GM04503 (cell line): ENCODE measurements at places on chromosomes 12 and 14.

- no peak for DNase-seq
Observed at GRCh38 chr12:58309806-58310205, 368.4 kb downstream of the ATP23 start.

DNA sequence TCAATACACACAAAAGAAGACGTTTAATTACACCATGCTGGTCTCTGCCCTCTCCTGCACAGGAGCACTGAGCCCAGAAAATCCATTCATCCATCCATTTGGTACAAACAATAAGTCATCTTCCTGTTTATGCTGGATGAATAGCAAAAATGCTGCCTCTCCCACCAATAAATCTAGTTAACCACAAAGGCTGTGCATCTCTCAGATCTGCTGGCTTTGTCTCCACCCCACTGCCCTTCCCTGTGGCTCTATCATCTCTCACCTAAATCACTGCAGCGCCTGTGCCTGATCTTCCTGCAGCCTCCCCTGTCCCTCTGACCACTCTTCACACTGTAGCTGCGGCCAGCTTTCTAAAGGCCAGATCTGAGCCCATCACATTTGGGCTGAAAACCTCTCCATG is 72.9 kb upstream of the DDX11 start:
- peak; percentile 55 for DNase-seq

DNA sequence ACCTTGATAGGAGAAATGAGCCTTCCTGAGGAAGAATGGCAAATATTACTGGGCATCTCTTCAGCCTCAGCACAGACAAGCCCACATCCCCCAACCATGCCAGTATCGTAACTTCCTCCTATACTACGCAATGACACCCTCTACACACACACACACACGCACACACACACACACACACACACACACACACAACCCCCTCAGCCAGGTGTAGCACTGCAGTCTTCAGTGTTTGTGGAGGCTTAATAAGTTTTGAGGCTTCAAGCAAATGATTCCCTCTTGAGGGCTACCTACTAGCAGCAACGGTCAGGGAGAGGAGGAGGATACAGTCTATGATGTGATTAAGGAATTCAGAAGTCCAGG is 1.6 kb downstream of the DGKA start:
- no peak for DNase-seq

GRCh38 chr14:64705381-64706118 is 1.3 kb downstream of the PLEKHG3 start:
- no peak for DNase-seq

DNA sequence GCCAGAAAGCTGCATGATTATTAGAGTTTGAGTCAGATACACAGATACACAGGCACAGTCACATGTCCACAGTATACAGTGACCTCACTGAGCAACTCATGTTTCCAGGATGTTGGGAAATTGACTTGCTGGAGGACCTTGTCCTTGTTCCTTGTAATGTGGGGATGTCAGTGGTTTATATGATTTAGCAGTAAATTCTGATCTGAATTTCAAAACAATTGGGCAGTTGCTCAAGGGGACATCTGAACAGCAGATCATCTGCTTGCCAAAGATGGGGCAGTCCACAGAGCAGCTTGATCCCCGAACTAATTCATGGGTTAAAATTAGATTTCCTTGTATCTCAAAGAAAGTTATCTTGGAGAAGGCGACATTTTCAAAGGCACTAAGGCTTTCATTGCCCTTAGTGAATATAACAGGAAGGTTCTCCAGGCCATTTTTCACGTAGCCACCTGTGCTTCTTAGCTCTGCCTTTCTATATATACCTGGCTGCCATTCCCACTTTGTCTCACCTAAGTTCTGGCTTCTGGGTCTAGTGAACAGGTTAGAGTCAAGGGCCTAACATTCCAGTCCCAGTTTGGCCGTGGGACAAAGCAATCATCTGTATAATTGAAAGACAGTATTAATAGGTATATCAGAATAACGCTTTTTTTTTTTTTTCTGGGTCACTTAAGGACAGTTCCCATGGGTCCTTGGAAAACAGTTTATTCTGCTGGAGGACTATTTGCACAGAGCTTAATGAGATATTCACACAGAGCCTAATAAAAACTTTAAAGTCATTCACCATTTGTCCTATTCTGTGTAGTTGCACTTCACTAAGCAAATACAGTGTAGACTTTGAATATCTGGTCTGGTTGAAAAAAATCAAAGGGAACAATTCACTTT is 64.9 kb upstream of the STRN3 start:
- DNase-seq = peak; percentile 92
